Sigmoid colon (tissue), 7 donors: ENCODE measurements at places on chromosomes 1 and 21. TPM values are rescaled to one million over a fixed set of nuclear protein-coding genes. Genes with fewer than 3 reads are reported as not detected.

DNA sequence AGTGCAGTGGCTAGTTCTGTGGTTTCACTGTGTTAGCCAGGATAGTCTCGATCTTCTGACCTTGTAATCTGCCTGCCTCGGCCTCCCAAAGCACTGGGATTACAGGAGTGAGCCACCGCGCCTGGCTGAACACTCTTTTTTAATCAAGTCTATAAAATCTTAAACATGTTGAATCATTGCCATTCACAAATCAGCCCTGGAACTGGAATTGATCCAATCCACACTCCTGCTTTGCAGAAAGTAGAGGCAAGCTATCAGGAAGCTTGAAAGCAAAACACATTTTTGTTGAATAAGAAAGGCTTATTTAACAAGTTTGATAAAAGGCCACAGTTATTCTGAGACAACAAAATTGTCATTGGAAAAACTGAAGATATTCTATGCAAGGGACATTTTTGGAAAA lies 18.3 kb upstream of the EFHD2 start:
- DNase-seq: no peak

GRCh38 chr1:39635205-39635870 lies 4.1 kb downstream of the HEYL start:
- DNase-seq: no peak

GRCh38 chr1:160137216-160137862 lies 14.1 kb upstream of the ATP1A4 start:
- DNase-seq: no peak

Gene KLF17
- 0.28 TPM for total RNA-seq

GRCh38 chr21:27045281-27045985 lies 78.5 kb upstream of the ADAMTS5 start:
- no peak for DNase-seq
